ENCODE measurements at places on chromosomes 6 and 20. TPM values are rescaled to one million over a fixed set of nuclear protein-coding genes. Genes with fewer than 3 reads are reported as not detected.
A peak's percentile ranks its signal among the peaks of the same experiment; 100 is the strongest.

The CLDN20 gene
- total RNA-seq: not detected

GRCh38 chr6:114195027-114195365 is 147.8 kb downstream of the HS3ST5 start:
- DNase-seq: no peak

The PKIB gene
- 0.57 TPM for total RNA-seq

The TULP4 gene
- total RNA-seq: 79.6 TPM

GRCh38 chr6:11248974-11249761 is 16.7 kb upstream of the NEDD9 start:
- no peak for DNase-seq

DNA sequence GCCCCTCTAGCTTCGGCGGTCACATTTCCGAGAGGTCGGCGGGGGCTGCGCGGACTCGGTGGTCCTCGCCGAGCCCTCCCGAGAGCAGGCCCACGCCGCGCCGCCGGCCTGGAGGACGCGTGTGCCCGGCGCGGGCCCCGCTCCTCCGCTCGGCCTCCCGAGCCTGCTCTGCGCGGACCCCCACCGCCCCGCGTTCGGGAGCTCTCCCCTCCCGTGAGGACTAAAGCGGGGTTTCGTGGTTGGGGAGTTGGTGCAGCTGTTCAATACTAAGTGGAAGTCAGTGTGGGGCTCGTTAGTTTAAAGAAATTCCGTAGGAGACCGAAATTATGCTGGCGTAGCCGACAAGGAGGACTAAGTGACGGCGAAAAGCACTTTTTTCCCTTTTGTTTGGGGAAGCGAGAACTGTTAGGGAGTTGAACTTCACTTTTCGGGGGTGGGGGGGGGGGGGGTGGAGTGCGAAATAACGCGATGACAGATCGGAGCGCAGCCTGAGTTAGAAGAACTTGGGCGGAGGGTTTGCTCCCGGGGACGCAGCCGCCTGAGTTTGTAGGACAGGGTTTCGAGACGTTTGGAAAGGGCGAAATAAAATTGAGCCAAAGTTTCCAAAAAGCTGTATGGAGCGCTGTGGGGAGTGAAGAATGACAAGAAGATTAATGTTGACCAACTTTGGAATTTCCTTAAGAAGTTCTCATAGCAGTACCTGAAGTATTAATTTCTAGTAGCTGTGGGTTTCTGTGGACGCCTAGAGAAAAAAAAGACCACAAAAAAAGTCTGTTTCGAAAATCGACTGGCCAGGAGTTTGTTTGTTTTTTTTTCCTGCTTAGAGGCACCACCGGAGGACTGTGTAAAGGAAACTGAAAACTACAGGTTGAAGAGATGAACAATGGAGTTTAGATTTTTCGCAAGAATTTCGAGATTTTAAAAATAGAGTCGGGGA is 1.4 kb downstream of the QKI start:
- peak; percentile 58 for DNase-seq

The VTA1 gene
- 82.8 TPM for total RNA-seq

DNA sequence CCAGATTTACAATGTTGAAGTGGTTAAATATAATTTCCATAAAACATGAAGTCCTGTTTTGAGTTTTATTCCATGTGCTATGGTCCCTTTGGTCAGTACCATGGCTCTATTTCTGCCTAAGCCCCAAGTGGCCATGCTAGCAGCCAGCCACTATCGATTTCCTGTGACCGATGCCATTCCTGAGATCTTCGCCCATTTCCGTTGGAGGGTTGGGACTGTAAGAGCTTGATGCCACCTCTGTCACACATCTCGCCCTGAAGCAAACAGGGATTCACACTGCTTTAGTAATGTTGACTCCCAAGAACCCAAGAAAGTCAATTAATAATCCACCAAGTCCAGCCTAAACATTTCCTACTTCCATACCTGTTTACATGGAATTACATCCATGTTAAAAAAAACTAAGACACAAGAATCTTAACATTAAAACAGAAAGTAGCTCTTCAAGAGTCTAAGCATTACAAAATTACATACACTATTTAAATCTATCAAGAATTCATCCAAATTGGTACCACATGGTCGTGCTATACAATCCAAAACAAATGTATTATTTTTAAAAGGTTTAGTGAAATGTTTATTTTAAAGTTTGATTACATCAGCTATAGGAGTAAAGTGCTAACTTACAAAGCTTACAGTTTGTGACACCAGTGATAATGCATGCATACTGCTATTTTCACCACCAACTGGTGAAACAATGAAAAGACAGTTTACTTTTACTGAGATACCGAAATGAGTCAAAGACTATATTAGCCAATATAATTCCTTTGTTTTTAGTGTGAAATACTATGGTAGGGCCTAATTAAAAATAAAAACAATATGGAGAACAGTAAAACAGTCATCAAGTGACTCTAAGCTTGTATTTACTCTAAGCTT is 2.5 kb downstream of the RBM39 start:
- DNase-seq: peak; percentile 60

DNA sequence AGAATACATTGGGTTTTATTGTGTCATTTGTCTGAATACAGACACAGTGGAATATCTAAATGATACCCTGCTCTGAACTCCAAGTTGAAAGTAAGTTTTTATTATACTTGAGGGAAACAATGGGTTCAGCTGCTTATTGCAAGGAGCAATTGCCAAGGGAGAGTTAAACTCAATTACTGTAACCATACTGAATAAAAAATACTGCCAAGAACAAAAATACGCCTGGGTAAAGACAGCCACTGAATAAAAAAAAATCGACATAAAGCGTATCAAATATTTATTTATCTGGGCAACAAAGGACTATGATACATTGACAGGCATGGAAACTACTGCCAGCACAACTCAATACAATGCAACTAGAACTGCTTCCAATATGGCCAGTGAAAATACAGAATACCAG is 18.1 kb downstream of the TFAP2A start:
- no peak for DNase-seq

The NRSN1 gene
- total RNA-seq: not detected

GRCh38 chr6:85674604-85675003 is 31.9 kb upstream of the SYNCRIP start:
- DNase-seq: no peak
